Breast epithelium (tissue), 4 donors: ENCODE measurements at places on chromosomes 5 and 9. TPM values are rescaled to one million over a fixed set of nuclear protein-coding genes. Genes with fewer than 3 reads are reported as not detected.
A peak's percentile ranks its signal among the peaks of the same experiment; 100 is the strongest.

The IFNK gene
- total RNA-seq: not detected

The PPP3R2 gene
- total RNA-seq: not detected

The TAF11L10 gene
- total RNA-seq: not detected

DNA sequence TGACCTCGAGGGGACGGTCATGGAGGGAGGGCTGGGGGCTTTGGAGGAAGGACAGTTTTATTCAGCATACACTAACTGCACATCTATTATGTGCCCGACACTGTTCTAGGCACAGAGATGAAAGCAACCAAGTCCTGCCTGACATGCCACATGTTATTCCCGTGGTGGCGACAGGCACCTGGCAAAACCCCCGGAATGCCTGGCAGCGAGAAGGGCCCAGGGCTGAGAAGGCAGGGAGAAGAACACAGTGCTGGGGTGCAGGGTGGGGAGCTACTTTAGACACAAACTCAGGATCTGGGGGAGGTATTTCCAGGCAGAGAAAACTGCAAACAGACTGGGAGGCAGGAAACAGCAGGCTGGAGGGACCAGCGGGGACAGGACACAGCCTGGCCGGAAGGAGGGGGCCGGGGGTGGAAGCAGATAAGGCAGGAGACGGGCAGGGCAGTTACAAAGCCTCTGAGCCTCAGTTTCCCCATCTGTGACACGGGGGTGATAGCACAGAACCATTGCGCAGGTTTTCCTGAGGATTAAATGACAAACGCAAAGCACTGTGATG lies 77.7 kb downstream of the STK10 start:
- no peak for DNase-seq

DNA sequence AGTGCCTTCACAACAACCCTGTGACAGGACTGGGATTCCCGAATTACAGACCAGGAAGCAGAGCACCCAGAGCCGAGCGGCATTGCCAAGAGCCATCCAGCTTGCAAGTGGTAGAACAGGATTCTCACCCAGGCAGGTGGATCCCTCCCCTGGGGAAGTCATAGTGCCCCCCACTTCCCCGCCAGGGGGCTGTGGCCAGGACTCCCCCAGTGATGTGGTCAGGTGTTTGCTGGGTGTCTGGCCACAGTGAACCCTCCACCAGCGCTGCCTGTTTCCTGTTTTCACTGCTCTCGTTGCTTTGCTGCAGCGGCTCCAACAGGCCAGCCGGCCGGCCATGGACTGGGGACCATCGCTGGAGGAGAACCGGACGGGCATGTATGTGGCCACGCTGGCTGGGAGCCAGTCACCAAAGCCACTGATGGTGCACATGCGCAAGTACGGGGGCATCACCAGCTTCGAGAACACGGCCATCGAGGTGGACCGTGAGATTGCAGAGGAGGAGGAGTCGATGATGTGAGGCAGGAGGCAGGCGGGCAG lies 19.3 kb downstream of the SLC6A7 start:
- peak; percentile 79 for DNase-seq

DNA sequence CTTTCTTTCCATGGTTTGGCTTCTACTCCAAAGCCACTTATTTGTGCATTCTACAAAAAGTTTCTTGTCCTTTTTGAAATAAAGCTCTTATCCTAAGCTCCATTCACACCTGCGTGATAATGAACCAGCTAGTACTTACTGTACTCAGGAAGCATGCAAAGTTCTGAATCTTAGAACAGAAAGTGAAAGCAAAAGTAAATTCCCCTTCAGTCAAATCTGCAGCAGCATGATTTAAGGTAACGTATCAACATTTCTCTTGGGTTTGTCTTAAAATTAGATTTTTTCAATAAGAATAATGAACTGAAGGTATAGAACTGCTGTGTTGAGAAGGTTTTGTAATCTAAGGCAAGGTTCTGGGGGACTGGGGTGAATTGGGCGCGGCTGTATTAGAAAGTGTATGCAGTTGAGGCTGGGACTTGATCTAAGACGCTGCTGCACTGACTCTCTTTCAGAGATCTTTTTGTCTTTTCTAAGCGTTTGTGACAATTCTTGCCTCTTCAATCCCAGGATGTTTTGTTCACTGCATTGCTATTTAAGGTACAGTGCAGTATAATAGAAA lies at the start of gene ERAP2:
TSS of gene ERAP2 (plus strand) at position 209 of the 559 bp plus-strand sequence. CDS start 3,186 bp downstream, outside the sequence.
- DNase-seq: no peak
